ENCODE measurements at places on chromosomes 4 and X.

GRCh38 chr4:33948921-33949320 lies 2295.4 kb downstream of the ARAP2 start:
- DNase-seq: no peak

GRCh38 chr4:159204566-159204965 lies 101.7 kb downstream of the RAPGEF2 start:
- no peak for DNase-seq

DNA sequence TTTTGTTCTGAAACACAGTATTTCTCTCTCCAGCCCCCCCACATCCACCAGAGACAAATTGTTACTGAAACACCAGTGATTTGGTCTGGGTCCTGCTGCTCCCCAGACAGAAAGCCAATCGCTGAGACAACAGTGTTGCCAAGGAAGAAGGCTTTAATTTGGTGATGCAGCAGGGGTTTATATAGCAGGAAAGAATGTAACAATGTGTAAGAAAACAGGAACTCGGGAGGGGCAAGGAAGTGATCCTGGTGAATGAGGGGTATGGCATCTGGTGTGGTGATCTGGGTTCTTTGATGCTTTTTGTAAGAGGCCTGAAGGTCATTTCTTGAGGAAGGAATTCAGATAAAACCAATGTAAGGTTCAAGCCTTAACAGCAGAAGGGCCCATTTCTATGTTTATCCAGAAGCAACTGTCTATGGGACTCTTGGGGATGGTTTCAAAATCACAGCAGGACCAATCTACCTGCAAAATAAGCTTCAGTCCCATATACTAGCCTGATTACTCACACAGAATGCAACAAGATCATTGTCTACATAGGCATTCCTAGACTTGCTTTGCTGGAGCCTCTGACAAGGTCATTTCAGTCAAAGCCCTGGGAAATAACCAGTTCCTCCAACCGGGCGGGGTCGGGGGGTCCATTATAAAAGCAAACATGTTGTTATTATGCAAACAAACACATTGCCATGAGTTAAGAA lies 445.2 kb upstream of the ZFP42 start:
- DNase-seq: no peak

DNA sequence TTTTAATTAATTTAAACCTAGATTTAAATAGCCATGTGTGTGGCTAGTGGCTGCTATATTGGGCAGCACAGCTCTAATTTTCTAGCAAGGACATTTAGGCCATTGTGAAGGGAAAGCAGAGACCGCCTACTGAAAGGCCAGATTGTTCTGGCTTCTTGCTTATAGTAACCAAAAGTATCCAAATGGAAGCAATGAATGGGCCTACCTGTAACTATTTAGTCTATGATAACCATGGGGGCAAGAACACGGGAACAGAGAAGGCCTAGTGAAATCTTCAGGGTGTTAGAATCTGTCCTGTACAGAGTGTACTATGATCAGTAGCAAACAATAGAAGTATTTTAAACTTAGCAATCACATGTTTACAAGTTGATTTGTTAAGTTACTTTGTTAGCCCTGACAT lies 16.5 kb upstream of the HPRT1 start:
- DNase-seq: no peak

GRCh38 chr4:6926681-6927478 lies 17.3 kb downstream of the TBC1D14 start:
- DNase-seq: peak; percentile 41

GRCh38 chr4:3128976-3129375 lies 54.5 kb downstream of the HTT start:
- no peak for DNase-seq

DNA sequence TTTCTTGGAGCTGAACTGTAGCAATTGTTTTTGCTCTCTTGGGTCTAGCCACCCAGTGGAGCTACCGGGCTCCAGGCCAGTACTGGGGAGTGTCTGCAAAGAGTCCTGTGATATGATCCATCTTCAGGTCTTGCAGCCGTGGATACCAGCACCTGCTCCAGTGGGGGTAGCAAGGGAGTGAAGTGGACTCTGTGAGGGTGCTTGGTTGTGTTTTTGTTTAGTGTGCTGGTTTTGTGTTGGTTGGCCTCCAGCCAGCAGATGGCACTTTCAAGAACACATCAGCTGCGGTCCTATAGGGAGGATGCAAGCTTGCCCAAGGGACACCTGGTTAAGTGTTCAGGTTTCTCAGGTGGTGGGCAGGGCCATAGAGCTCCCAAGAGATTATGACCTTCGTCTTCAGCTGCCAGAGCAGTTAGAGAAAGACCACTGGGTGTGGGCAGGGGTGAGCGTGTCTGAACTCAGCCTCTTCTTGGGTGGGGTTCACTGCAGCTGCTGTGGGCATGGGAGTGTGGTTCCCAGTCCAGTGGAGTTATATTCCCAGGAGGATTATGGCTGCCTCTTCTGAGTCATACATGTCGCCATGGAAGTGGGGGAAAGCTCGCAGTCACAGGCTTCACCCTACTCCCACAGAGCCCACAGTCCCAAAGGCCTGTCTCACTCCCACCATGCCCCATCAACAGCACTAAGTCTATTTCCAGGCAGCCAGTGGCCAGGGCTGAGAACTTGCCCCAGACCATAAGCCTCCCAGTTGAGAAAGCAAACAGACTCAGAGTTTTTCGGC lies 811.6 kb downstream of the GLUD2 start:
- DNase-seq: no peak

GRCh38 chr4:36317721-36318120 lies 36.3 kb downstream of the DTHD1 start:
- DNase-seq: no peak

GRCh38 chr4:95528388-95528948 lies 20.3 kb downstream of the UNC5C start:
- DNase-seq: no peak

DNA sequence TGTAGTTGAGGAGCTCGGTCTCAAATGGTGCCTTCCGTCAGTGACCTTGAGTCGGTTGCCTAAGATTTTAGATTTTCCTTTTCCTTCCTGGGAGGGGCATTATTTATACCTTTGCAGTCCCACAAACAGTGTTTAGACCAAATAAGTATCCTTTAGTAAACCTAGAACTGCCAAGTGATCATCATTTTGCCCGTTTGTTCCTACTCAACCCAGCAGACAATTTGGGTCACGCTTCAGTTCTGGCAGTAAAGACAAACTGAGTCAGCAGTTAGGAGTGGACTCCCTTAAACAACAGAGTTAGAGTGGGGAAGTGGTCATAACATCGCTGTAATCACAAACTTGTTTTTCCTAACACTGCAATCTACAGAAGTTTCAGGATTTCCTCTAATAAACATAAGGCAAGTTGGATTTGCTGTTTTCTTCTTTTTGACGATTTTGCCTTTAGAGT lies 777 bp upstream of the WDFY3 start:
- no peak for DNase-seq

GRCh38 chr4:4394644-4395043 lies 7.7 kb downstream of the NSG1 start:
- DNase-seq: no peak

DNA sequence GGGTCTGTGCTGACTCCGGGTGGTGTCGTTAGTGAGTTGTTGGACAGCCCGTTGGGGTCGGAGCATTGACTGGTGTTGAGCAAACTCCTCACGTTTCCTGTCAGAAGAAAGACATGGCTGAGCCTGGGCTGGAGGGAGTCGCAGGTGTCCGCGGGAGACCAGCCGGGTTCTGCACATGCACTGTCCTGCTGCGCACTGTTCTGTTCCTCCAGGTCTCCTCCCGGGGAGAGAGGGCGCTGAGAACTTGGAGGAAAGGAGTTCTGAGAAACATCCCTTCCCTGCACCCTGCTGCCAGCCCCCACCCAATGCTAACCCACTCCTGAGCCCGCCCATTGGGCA lies 1.1 kb downstream of the ZNF141 start:
- no peak for DNase-seq

All from T-helper 2 cell (primary cell).